ENCODE measurements at places on chromosomes 7 and 10.

DNA sequence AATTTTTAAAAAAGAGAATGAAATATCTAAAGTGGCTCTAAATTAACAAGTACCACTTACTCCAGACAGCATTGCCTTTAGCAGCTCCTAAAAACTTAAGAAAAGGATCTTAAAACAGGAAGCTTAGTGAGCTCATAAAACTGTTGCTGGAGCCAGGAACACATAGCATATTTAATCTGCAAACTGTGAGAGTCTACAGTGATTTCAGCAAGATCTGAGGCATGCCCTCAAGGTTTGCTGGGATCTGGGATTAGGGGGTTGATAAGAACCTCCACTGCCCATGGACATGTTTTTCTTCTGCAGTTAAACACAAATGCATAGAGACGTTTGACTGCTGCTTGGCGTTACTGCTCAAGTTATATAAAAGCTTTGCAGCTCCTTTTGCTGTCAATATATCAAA lies 3.8 kb downstream of the GLI3 start:
- DNase-seq = no peak

GRCh38 chr10:92914478-92915325 lies 66.4 kb downstream of the EXOC6 start:
- DNase-seq = peak; percentile 62

DNA sequence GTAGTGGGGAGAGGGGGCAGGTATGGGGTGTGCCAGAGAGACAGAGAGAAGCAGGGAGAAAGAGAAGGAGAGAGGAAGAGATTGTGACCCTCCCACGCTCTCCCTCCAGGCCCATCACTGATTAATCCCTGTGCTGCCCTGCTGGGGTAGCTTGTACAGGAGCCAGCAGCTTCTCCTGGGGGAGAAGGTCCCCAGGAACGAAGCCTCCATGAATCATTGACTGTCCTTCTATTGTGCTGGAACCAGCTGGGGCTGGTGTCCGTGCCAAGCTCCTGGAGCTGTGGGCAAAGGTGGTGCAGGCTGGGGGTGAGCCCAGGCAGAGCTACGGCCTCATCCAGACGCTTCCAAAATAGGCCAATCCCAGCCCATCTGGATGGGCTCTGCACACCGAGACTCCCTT lies 20.9 kb downstream of the AQP1 start:
- no peak for DNase-seq

DNA sequence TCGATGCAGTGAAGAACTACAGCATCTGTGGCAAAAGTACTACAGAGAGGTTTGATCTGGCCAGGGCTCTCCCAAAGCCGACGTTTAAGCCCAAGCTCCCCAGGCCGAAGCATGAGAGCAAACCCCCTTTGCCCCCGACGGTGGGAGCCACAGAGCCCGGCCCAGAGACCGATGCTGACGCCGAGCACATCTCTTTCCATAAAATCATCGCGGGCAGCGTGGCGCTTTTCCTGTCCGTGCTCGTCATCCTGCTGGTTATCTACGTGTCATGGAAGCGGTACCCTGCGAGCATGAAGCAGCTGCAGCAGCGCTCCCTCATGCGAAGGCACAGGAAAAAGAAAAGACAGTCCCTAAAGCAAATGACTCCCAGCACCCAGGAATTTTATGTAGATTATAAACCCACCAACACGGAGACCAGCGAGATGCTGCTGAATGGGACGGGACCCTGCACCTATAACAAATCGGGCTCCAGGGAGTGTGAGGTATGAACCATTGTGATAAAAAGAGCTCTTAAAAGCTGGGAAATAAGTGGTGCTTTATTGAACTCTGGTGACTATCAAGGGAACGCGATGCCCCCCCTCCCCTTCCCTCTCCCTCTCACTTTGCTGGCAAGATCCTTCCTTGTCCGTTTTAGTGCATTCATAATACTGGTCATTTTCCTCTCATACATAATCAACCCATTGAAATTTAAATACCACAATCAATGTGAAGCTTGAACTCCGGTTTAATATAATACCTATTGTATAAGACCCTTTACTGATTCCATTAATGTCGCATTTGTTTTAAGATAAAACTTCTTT lies 2.3 kb downstream of the LRRTM3 start:
- no peak for DNase-seq

- DNase-seq = no peak
Measured at GRCh38 chr7:134347567-134347966, 30.8 kb upstream of the SLC35B4 start.

- peak; percentile 41 for DNase-seq
Measured at GRCh38 chr10:78342827-78343653, 309.4 kb downstream of the RPS24 start.

DNA sequence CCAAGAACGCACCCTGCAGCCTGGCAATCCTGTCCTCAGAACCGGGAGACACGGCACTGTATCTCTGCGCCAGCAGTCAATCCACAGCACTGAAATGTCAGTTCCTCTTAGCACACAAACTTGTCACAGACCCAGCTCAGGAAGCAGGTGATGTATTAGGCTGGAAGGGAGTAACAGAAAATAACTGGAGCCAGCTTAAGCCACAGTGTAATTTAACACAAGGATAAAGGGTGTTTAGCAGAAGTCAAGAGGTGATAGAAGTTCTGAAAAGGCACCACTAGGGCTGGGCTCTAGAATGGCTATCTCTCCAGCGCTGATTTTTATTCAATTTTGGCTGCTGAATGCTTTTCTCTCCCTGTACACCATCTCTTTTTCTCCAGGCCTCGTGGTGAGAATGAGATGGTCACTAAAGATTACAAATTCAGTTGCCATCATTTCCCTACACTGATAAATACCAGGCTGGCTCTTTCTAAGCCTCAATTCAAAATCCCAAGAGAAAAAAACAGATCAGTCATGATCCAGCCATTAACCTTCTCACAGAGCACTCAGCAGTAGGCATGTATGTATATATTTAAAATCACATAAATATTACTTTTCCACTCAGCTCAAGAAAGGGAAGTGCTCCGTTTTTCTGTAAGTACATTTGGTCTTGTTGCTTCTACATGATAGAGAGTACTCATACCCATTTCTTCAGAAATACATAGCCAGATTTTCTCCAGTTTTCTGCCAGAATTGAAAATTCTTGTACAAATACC lies 102.7 kb upstream of the PRSS1 start:
- no peak for DNase-seq

- DNase-seq = no peak
Measured at GRCh38 chr7:66847879-66848790, 72.9 kb upstream of the TMEM248 start.

GRCh38 chr7:29858191-29858951 lies 52.1 kb downstream of the WIPF3 start:
- DNase-seq = no peak

- no peak for DNase-seq
Measured at GRCh38 chr7:33982425-33982786, 77.1 kb downstream of the BMPER start.

GRCh38 chr7:123060446-123060845 lies 64.9 kb upstream of the TAS2R16 start:
- DNase-seq = no peak

DNA sequence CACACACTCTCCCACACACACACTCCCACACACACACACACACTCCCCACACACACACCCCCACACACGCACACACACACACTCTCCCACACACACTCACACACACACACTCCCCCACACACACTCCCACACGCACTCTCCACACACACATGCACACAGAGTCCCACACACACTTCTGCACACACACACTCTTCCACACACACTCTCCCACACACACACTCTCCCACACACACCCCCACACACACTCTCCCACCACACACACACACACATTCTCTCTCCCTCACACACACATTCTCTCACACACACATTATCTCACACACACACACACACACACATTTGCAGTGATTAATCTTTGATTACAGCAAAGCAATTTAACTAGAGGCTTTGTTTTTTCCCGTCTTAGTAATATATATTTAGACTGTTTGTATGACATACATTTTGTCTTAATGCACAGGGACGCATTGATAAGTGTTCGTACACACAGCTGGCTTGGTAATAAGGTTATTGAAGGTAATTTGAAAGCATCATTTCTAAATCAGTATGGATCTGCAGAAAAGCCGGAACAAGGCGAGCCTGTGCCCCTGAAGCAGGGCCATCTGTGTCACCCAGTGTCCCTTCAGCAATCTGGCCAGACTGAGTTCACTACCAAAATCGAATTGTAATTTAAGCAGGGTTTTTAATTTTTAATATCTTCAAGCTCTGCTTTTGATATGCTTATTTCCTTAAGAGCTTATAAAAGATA lies 69.9 kb upstream of the SH2B2 start:
- DNase-seq = no peak

DNA sequence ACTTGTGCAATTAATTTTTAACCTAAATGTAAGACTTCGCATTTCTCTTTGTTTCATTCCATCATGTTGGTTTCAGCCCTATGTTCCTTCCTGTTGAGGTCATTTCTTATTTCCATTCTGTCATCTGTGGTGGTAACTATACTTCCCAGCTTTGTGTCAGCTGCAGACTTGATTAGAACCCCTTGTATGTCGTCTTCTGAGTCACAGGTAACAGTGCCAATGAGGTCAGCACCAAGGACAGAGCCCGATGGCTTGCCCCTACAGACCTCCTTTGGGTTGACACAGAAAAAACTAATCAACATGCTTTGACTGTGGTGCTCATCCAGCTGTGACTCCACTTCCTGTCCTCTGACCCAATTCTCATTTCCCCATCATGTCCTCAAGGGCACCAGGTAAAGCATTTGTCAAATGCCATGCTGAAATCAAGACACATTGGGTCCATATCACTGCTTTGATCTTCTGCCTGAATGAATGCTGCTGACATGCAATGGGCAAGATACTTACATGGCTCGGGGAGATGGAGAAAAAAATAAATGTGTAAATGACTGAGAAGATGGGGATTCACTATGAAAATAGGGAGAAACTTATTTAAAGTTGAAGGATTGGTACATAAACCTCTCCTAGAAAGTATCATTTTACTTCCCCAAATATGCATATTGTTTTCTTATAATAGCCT lies 25.6 kb upstream of the CRTAC1 start:
- no peak for DNase-seq

- no peak for DNase-seq
Measured at GRCh38 chr10:77881222-77881621, 45.3 kb downstream of the DLG5 start.

DNA sequence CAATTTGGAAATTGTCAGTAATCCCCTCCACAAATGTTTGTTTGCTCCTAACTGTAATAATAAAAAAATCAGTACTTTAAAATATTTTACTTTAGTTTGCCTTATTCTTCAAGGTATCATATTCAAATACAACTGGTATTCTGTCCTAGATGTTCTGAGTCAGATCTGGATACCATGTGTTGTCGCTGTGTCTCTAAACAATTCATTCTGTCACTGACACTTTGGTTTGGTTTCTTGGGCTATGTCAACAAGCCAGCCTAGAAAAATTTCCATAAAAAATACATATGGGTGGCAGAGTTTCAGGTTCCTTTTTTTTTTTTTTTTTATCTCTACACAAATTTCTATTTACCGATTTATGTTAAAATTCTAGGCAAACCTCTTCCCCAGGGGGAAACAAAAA lies 33.2 kb upstream of the SEMA3D start:
- DNase-seq = no peak

DNA sequence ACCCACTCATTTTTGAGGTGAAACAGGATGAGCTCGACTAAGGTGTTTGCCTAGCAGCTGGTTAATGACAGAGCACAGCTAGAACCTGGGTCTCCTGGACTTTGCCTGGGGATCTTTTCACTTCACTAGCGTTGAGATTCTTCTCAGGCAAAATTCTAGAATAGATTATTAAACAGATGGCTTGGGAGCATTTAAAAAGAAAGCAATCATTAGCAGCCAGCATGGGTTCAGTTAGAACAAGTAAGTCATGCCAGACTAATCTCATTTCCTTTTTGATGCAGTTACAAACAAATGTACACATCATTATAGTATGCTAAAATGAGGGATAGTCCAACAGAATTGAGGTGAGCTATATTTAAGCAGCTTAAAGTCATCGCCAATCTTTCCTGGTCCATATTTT lies 291.3 kb upstream of the MYO3A start:
- no peak for DNase-seq

GRCh38 chr7:26101361-26102151 lies 50.4 kb upstream of the NFE2L3 start:
- no peak for DNase-seq

DNA sequence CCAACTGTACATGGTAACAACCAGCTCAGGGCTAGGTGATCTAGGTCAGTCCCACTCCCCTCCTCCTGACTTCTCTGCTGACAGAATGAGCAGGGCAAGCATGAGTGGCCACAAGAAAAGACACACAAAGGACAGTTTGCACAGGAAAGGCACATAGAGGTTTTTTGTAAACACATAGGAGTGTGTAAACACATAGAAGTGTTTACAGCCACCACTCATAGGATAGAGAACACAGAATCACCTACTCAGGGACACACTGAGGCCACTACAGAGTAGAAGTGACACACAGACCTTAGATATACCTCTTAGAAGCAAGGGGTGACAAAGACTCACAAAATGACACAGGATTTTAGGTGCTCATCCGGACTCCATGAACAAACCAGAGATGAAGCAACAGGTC lies 19.0 kb downstream of the NUDCD3 start:
- no peak for DNase-seq

GRCh38 chr10:93849593-93849992 lies 44.2 kb upstream of the SLC35G1 start:
- no peak for DNase-seq

DNA sequence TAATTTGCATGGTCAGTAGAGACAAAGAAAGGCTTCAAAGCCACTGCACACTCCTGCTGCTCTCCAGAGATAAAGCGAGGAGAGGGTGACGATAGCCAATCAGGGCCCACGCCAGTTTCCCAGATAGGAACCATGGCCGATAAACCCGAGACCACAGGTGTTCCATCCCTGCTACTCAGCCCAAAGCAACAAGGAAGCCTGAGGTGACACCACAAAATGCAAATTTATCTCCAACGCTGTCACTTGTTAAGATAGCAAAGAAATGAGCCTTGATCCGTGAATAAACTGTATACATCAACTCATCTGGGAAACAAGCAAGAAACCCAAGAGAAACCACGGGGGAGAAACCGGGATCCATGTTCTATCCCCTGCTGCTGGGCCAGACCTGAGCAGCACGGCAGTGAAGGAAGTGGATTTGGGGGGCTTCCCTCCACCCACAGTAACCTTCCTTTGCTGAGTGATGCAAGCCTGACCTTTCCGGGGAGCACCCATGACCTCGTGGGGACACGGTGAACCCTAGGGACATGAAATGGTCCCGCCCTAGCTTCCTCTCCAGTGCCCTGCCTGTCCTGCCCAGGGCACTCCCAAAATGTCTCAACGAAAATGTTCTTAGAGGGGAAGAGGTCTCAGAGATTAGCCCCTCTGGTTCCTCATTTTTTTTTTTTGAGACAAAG lies 164.6 kb downstream of the PTPRN2 start:
- DNase-seq = no peak

Data from activated CD8-positive, alpha-beta memory T cell treated with anti-CD3 and anti-CD28 coated beads for 24 hours (primary cell).